Activated CD4-positive, CD25-positive, alpha-beta regulatory T cell treated with anti-CD3 and anti-CD28 coated beads, Interleukin-2, amount 50 U/mL, for 24 hours (primary cell): ENCODE measurements at places on chromosomes 2 and 18.
A peak's percentile ranks its signal among the peaks of the same experiment; 100 is the strongest.

GRCh38 chr18:44464398-44465180 lies 216.1 kb upstream of the SETBP1 start:
- ATAC-seq, result no peak

- no peak for ATAC-seq
These were observed 13.1 kb upstream of the SCN1A start for GRCh38 chr2:166140932-166141331.

- ATAC-seq, result no peak
These were observed 28.0 kb downstream of the RBBP8 start for GRCh38 chr18:22961156-22961555.

DNA sequence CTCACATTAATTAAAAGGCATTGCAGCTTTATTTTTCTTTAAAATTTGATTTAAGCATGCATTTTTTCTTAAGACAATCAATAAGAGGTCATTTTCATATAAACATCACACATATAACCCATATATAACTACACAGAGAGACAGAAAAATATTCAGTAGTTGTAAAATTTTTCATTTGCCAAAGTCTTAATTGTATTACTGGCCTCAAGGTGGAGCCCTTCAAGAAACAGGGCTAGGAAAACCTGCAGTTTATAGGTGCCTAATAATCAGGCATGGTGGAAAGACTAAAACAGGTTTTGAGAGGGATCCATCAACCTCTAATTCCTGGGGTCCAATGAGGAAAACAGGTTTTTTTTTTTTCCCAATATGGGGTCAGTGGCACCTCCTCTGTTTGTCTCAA lies 71.3 kb upstream of the ZNF804A start:
- no peak for ATAC-seq

DNA sequence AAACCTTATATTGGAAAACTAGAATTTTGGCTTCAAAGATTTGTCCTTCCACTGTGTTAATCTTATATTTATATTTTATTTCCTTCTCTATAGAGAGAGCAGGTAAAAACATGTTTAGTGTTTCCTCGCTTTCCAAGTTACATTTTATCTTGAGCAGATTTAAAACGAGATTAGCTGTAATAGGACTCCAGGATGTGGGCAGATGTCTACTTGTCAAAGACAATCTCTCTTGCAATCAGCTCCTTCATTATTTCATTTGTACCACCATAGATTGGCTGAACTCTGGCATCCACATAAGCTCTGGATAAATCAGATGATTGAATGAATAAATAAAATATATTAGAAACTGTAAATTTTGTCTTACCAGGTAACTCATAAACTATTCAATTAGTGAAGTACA lies 17.5 kb upstream of the KANSL1L start:
- ATAC-seq, result no peak

- no peak for ATAC-seq
These were observed 14.3 kb downstream of the GATA6 start for GRCh38 chr18:22183698-22184170.

DNA sequence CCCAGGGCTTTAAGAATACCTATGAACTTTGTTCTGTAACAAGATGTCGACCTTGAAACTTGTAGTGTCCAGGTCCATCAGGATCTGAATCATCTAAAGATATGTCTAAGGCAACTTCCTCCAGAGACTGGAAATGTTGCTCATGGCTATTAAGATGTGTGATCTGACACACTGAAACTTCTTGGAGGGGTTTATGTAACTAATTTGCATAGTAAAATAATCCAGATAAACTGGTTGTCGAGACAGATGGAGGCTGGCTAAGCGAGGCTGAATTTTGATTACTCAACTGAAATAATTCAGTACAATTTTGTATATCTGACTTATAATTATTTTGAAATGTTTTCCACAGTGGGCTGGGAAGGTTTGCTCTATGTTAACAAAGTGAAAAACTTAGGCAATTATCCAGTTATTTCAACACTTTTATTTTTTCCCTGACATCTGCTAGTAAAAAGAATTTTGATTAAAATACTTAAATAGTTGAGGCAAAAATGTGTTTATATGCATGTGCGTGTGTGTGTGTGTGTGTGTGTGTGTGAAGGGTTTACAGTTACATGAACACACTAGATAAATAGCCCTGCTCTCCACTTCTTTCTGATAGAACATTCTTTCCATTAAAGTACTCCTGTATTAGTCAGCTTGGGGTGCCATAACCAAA lies 11.4 kb upstream of the MAP3K20 start:
- no peak for ATAC-seq

DNA sequence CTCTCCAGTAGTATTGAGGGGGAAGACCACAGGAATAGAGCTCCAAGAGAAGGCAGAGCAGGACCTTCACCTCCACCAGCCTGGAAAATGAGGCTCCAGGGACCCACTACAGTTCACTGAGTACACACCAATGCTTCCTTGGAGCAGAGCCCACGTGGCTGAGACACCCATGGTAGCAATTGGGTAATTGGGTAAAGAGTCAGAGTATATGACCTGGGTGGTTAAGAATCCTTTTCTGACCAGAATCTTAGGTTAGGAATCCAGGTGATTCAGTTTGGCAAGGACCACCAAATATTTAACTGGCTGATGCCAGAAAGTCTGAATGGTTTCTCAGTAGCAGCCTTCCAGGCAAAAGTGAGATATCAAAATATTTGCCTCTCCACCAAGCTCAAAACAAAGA lies 107.7 kb downstream of the MDH1 start:
- ATAC-seq, result no peak

DNA sequence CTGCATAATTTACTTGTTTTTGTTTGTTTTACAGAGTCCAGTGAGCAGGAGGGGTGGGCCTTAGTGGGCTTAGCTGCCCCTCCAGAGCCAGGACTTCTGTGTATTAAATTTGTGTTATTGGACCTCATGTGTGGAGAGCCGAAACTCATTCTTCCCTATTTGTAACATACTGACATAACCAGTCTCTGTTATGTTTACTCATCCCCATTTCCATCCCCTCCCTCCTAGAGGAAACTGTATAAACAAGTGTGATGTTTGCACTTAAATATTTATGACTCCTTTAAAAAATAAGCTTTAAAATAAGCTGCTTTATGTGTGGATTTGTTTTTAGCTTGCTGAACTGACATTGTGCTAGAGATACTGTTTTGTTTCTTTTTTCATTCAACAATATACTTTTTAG lies 13.8 kb downstream of the ZNF512 start:
- ATAC-seq, result no peak

GRCh38 chr18:70450426-70451253 lies 161.8 kb downstream of the SOCS6 start:
- ATAC-seq, result no peak

DNA sequence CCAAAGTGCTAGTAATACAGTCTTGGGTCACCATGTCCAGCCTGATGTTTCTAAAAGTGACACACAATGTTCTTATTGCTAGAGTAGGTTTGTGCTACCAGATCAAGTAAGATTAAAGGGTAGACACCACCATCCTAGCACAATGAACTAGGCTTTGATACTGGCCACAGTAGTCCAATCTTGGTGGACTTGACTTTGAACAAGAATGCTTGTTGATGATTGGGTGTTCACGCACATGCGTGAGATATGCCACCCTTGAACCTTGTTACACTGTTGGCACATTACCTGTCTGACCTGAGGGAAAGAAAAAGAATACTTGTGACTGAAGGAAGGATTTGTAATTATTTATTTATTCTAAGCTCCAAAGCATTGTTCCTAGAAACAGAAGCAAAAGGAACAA lies 72.1 kb upstream of the EMILIN2 start:
- ATAC-seq, result no peak

- no peak for ATAC-seq
These were observed 66.0 kb upstream of the PGAP1 start for GRCh38 chr2:196992466-196992865.

- ATAC-seq, result no peak
These were observed 32.2 kb upstream of the ST8SIA5 start for GRCh38 chr18:46789088-46789487.

GRCh38 chr2:119697290-119698020 lies 18.5 kb downstream of the TMEM177 start:
- peak; percentile 65 for ATAC-seq

DNA sequence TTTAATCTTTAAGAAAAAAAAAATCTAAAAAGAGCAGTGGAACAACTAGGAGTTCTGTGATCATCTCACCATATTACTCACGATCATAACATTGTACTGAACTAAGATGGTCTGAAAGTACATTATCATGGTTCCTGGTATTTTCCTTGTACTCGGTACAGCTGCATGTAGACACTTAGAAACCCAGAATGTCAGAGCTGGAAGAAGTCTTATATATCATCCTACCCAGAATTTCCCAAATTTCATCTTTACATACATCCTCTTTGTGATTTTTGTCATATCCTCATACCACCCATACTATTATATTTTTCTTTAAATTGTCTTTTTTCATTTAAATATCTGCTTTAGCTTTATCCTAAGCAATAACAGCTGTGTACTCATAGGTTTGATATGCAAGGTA lies 12.4 kb upstream of the ST3GAL5 start:
- ATAC-seq, result no peak

DNA sequence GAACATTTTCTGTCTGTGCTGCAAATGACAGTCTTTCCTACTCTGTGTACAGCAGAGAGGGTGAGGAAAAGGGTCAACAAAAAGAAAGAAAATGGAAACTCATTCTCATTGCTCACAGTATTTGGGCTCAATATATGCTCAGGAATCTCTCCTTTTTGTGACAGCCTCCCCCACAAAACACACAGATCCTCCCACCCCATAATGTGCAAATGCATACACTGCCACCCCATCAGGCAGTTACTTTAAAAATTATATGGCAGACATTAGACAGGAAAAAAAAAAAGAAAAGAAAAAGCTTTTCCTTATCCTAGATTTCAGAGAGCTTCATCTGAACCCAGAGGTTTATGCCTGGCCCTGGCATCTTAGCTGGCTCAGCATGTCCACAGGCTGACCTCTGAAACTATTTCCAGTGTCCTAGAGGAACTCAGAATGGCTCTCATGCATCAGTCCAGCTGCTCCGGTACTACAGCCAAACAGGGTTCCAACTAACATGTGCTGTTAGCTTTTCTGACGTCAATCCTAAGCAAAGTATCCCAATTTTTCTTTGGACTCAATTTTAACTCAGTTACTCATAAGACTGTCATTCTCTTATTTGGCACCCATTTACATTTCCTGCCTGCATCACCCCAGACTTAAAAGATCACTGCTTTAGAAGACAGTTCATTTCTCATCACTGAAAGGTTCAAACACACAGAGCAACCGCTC lies 105.9 kb downstream of the RBMS1 start:
- ATAC-seq, result no peak

- no peak for ATAC-seq
These were observed 29.1 kb upstream of the EPC2 start for GRCh38 chr2:148615381-148615841.

DNA sequence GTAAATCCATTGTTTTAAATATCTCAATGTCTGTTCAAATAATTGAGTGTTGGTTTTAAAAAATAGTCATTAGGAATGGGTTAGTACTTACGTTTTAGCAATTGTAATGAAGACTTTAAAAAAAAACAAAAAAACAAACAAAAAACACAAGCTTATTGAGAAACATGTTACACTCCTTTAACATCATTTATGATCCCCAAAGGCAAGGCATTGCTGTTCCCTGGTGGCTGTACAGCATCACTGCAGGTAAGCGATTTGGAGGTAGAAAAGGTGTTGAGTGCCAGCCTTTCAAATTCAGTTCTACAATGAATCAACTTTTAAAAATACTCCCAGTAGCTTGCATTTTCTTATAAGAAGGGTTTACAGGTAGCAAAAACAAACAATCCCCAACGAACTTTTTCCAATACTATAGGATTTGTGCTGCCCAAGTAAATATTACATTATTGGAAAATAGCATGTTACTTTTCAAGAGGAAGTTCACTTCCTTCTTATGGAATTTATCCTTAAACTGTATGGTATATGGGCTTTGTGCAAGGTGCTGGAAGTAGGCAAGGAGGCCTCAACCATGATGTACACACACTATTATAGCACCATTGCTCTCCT lies 27.5 kb downstream of the CNRIP1 start:
- no peak for ATAC-seq

DNA sequence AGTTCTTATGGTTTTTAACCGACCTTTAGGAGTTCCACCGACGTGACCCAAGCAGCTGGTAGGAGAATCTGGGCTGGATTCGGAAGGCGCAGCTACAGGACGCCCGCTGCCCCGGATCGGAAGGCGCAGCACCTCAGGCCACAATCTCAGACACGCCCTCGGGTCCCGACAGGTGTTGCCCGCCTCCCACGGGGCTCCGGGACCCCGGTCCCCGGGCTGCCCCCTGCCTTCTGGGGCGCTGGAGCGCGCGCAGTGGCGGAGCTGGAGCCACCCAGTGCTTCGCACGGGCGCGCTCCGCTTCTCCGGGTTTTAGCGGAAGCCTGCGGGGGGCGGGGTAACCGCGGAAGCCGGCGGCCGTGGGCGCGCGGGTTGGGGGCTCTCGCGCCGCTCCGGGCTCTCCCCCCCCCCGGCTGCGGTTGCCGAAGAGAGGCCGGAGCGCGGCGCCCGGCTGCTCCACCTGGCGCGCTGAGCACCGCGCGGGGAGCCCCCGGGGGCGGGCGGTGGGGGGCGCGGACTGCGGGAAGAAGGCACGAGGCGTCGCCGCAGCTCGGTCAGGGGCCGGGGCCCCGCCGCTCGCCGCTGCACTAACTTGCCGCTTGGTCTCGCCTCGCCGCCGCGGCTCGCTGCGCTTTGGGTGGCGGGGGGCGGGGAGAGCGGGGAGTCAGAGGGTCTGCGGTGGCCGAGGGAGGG lies 718.8 kb downstream of the DPP10 start:
- ATAC-seq, result no peak

- ATAC-seq, result no peak
These were observed 902 bp downstream of the SS18 start for GRCh38 chr18:26089293-26090129.
